ENCODE measurements at places on chromosomes 11 and 22.

GRCh38 chr11:3853899-3854659 lies 1.4 kb upstream of the STIM1 start:
- no peak for DNase-seq

DNA sequence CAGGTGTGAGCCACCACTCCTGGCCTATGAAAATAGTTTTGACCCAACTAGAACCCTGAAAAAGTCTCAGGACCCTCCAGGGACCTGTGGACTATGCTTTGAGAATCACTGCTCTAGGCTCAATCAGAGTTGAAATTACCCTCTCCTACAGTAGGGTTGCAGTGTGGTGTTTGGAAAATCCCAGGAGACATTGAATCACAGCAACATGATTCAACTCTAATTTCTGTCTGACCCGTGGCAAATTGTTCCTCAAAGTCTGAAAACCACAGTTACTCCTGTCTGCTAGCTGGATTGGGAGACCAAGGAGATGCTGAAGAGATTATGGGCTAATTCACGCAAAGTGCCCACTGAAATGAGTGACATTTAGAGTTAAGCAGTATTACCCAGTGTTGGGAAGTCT lies 5.4 kb upstream of the MTMR3 start:
- no peak for DNase-seq

DNA sequence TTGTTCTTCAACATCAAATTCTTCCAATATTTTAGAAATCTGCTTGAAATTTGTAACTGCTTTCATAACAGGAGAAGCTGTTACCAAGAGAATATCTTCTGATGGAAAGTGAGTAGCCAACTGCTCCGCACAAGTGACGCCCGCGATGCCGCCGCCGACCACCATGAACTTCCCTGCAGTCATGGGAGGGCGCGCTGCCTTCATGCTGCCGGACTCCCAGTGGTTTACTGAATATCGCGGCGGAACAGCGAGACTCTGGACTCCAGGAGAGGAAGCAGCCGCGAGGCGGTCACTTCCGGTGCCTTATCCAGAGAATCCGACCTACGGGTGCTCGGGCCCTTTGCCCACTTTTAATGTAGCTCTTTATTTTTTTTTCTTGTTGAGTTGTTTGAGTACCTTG lies 190.6 kb downstream of the GUCY1A2 start:
- no peak for DNase-seq

DNA sequence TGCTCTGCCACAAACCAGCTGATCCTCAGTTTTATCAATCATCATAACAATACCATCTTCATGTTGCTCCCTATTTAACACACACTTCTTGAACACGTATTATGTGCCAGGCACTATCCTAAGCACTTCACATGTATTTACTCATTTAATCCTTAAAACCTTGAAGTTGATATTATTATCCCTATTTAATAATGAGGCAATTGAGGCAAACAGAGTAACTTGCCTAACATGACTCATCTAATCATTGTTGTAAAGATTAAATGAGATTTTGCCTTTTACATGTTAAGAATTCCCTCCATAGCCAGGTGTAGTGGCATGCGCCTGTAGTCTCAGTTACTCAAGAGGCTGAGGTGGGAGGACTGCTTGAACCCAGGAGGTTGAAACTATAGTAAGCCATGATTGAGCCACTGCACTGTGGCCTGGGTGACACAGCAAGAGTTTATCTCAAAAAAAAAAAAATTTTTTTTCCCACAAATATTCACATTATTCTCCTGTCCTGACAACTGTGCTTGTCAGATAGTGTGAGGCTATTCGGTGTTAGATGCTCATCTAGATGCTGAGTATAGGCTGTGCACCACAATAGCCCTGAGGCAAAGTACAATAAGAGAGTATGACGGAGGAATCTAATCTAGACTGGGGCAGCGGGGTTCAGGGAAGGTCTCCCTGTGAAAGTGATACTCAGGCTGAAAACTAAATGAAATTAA lies 13.4 kb downstream of the CKAP5 start:
- no peak for DNase-seq

DNA sequence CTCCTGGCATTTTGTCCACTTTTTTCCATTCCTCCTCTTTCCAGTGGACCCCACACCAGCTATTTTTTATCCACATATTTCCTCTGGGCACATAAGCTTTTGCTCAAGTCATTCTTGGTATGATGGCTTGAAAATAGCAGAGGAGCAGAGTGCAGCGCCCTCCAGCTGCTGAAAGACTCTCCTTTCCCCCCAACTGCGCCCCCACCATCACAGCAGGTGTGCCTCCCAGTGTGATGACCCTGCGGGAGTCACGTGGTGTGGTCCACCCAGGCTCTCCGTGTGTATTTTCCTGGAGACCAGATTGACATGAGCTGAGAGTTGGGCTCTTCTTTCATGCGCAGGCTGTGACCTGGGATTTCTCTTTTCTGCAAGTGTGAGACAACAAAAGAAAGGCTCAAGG lies 1241.6 kb downstream of the TBC1D22A start:
- DNase-seq, result no peak

DNA sequence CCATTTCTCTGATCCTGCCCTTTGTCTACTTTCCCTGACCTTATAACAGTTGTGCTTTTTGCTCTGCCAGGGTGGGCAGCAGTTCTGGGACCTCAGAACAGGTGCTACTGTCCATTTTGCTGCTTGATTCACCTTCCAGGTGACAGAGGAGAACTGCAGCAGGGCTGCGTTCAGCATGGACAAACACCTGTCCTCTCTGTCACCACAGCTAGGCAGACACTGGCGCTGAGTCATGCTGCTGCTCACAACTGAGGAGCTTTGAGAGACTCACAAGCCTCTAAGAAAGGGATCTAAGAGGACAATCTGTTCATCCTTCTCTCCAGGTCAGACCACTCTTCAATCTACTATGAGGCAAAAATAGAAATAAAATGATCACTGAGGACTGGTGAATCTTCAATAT lies 1144.5 kb upstream of the CCDC90B start:
- no peak for DNase-seq

DNA sequence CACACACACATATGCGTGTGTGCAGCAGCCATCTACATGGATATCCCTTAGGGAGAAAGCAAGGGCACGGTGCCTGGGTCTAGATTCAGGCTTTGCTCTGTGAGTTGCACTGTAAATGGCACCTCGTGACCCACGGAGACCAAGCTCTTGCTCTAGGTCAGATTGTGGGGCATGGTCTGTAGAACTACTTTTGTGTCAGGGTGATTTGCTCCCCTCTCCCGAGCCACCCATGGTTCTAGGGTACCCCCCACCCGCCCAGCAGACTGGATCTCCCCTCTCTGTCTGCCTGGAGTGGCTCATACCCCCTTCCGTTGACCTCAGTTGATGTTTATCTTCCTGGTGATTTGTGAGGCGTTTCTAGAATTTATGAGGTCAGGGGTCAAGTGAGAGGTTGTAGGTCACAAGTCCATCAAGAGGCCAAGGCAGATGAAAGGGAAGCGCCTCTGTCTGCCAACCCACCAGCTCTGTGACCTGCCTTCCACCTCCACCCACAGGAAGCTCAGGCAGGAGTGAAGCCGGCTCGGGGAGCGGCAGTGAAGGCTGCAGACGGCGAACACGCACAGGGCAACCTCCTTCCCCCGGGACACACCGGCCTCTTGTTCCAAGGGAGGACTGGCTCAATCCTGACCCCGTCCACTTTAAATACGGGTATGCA lies 76.2 kb upstream of the TTLL12 start:
- DNase-seq, result no peak

GRCh38 chr11:116172156-116172555 lies 600.6 kb downstream of the BUD13 start:
- no peak for DNase-seq

DNA sequence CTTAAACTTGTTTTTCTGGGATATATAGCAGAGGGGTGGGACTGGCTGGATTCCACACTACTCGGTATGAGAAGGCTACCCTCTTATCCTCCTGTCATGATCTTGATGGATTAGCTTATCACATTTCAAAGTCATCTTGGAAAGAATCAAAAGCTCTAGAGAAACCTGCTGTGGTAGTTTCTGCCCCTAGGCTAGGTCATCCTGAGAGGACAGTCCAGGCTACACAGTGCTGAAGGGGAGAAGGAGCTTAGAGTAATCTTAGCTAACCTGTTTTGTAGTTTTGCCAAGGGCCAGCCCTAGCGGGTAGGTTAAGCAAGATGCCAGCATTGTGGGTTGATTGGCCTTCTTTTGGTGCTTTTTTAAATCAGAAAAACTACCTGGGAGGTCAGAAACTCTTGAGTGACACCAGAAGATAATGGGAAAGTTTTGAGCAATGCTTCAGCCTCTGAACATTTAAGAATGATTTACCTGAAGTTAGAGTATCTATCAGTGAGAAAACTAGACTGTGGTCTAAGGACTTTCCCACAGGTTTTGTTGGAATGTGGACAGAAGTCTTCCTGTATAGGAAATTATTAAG lies 21.3 kb downstream of the PIWIL4 start:
- no peak for DNase-seq

- no peak for DNase-seq
Measured at GRCh38 chr11:79097246-79097875, 343.5 kb downstream of the TENM4 start.

GRCh38 chr22:29377979-29378378 lies 10.4 kb downstream of the AP1B1 start:
- no peak for DNase-seq

DNA sequence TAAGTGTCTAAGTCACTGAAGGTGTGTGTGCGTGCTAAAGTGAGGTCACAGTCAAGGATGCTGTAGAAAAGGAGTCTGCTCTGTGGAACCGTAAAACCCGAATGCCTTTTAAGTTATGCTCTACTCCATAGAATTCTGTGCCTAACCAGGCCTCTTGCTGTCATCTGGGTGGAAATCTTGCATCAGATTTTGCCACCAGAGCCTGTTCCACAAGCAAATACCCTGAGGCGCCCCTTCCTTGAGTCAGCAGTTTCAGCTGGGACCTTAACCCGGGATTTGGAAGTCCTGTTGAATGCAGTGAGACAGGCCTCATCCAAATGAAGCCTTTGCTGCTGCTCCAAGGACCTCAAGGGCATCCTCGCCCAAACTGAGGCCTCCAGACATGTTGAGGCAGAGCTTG lies 109.8 kb downstream of the WNT11 start:
- DNase-seq, result no peak

- no peak for DNase-seq
Measured at GRCh38 chr11:123158033-123159003, 36.7 kb downstream of the CLMP start.

DNA sequence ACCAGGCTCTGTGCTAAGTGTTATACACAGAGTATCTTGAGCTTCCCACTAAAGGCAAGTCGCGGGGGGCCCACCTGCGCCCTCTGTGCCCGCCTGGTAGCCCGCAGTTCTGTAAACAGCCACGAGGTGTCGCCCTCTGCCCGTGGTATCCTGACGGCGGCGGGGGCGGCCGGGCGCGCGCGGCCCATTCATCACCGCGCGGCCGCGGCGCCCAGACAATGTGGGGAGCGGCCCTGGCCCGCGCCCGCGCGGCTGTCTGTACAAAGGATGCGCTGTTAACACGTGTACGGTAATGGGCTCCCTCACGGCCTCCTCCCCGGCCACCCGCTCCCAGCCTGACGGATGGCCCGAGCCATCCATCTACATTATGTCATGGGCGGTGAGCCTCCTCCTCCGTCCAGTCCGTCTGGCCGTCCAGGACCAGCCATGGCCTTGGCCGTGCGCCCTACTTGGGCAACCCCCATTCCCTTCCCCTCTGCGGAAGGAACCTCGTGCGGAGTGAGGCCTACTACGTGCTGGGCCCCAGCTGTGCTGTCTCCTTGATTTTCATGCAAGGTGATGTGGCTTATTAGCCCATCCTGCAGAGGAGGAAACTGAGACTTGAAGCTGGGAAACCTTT lies 99.4 kb downstream of the MIAT start:
- DNase-seq, result peak; percentile 45

- no peak for DNase-seq
Measured at GRCh38 chr11:130181295-130182272, 22.0 kb downstream of the ST14 start.

DNA sequence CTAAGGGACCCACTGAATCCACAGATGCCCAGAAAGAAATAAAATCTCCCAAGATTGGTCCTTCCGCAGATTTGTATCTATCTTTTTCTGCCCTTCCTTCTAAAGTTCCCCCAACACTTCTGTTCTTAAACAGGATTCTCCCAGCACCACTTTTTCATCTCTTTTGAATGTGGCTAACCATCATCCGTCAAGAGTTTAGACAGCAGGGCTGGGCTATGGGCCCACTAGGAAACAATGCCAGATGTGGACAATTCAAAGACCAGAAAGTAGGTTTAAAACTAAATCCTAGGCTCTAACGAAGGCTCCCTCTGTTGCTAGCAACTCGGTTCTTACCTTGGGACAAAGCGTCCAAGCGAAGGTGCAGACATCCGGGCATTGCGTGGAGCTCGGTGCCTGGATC lies 100.0 kb downstream of the AMBRA1 start:
- DNase-seq, result no peak

DNA sequence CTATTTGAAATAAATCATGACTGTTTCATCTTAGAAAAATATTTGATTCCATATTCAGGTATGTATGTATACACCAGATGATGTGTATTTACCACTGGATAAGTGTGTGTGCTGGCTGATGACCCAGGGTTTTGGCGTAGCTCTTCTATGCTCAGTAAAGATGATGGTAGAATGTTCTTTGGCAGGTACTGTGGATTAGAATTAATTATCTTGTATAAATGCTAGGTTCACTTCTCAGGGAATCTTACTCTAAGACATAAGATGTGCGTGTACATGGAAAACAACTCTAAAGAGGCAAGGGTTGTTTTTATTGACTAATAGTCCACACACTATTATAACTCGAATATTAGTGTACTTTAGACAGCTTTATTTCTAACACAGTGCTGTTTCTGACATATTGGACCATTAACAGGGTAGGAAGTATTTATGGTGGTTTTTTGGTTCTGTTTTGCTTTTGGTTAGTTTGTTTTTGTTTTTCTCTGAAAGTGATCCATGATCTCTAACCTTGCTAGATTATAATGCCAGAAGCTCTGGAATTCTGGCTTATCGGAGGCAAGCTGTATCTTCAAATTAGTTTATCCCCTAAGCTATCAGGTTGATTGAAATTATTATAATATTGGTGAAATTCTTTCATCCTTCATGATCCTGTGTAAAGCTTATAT lies 1.0 kb upstream of the HBG1 start:
- no peak for DNase-seq

DNA sequence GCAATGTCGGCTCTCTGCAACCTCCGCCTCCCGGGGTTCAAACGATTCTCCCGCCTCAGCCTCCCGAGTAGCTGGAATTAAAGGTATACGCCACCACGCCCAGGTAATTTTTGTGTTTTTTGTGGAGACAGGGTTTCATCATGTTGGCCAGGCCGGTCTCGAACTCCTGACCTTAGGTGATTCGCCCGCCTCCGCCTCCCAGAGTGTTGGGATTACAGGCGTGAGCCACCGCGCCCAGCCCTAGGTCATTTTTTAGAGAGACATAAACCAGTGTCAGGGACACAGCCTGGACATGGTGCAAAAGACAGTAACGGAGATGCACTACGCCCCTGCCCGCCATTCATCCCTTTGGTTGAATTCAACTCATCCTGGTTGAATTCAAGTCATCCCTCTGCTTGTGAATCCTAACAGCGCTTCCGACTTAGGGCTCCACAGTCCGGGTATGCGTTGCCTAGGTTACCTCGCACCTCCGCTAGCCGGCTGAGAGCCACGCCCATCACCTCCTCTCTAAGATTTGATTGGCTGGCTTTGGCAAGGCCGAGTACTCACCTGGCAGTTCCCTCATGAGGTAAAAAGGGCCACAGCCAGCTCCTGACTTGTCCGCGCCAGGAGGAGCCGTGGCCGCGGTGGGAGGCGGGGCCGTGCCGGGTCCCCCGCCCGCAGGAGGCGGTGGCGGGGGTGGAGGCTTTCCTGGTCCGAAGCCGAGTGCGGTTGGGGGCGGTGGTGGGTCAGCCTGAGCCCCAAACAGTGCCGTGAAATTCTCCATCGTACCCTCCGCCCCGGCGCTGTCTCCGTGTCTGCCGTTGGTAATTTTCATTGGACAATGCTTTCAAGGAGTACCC lies at the start of gene MED19:
Gene MED19, minus strand, starts transcription at position 802 of the 842 bp plus-strand sequence. Its CDS starts 36 bp downstream, at position 766.
- peak; percentile 44 for DNase-seq
